ENCODE measurements at places on chromosomes 5 and 9.

DNA sequence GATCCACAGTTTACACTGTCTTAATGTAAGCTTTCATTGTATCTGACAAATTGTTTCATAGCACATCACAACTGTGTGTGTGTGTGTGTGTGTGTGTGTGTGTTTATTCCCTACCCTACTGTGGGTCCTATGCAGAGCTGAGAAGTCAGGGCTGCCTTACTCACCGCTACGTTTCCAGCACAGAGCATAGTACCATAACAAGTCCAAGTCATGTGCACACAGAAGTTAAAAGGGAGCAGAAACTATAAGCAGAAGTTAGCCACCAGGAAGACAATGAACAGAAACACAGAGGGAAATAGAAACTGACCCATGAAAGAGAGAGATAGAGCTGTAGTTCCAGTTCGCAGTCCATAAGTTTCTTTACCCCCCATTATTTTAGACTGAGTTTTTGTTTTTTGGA is 38.2 kb upstream of the DMXL1 start:
- no peak for DNase-seq

DNA sequence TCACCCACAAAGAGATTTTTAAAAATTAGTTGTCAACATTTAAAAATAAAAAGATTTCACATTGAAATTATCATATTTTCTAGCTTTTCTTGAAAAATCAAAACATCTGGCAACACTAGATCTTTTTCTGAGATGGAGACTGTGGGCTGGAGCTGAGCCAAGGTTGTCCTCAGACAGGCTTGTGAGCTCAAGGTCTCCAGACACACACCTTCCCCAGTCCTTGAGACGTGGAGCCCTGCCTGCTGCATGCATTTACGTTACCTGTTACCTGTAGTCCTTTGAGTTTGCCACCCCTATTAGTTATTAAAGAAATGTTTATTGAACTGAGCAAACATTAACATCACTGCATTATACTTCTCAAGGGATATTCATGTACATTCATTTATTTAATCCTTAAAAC is 87.5 kb upstream of the TLE1 start:
- no peak for DNase-seq

DNA sequence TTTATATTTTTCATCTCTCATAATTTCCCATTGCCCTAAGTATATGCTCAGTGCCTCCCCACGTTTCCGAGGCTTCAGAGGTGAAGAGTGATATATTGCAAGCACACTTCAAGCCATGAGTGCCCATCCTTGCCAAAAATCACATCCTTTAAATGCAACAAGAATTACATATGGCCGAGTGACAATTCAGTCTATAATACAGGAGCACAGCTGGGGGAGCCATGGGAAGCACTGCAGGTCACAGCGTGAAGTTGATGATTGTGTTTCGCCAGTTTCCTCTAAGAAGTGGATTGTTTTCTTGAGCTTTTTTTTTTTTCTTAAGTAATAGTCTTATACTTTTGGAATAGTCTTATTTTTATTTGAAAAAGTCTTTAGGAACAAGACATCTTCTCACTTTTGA is 61.1 kb downstream of the MTRR start:
- DNase-seq = no peak

- no peak for DNase-seq
Observed at GRCh38 chr9:110088099-110088498, 119.9 kb downstream of the C9orf152 start.

GRCh38 chr5:23727271-23727670 is 219.9 kb downstream of the PRDM9 start:
- DNase-seq = no peak

- no peak for DNase-seq
Observed at GRCh38 chr9:99035313-99035712, 69.6 kb upstream of the TGFBR1 start.

Measured in kidney glomerular epithelial cell (primary cell).